ENCODE measurements at places on chromosomes 7 and 10.

- DNase-seq = no peak
Measured at GRCh38 chr7:84219310-84219709, 24.7 kb upstream of the SEMA3A start.

DNA sequence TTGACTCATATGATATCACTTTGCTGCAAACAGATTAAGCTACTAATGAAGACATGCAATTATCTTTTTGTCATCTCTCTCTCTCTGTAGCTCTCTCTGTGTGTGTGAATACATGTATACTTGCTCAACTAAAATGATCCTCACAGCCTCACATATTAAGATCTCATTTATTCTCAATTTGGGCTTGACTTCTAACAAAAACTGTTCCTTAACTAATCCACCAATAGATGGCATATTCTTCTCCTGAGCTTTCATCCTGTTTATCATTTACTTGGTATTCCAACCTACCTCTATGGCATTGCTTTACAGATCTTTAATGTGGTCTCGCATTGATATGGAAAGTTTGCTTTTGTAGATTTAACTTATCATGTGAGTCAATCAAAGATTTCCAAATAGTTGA lies 540.4 kb downstream of the CNTNAP2 start:
- DNase-seq = no peak

DNA sequence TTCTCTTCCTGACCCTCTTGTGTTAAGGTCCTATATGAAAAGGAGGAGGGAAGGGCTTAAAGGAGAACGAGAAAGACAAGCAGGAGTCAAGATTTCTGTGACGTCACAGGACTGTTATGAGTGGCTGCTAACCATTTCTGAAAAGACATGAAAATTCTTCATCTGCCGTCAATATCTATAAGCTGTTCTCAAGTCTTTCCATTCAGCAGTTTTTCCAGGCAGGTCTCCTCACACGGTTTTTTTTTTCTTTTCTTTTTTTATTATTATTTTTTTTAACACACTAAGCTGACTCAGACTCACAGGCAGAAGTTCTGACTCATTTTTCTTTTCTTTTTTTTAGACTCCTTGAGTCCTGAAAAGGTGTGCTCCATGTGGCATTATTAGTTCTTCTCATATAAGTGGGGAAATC lies 72.0 kb downstream of the DGKI start:
- no peak for DNase-seq

DNA sequence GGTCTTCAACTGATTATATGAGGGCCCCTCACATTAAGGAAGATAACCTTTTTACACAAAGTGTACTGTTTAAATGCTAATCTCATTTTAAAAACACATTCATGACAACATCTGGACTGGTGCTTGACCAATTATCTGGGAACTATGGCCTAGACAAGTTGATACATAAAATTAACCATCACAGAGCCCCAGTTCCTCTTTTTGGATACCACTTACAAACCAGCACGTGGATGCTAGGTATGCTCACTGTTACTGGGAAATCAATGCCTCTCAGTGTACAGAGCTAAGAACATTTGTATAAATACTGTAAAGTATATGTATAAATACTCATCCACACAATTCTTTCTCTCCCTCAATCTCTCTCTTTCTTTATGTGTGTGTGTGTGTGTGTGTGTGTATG lies 1217.8 kb upstream of the LRRTM3 start:
- no peak for DNase-seq

GRCh38 chr7:94393246-94394108 lies 1.2 kb upstream of the COL1A2 start:
- no peak for DNase-seq

- DNase-seq = no peak
Measured at GRCh38 chr7:21417647-21418046, 10.2 kb upstream of the SP4 start.

DNA sequence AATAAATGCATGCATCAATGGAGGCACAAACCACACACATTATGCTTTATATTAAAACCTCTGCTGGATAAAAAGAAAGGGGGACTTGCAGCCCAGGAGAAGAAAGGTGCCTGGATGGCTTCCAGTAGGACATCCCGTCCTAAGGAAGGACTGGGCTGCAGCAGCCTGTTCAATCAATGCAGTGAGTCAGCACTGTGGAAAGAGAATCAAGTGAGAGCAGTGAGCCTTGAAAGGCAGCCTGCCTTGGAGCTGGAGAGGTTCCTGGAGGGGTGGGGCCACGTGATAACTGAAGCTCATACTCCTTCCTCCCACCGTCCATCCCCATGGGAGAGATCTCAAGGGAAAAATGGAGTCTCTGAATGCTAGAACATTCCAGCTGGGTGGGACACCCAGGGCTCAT lies 501.2 kb downstream of the ADRA2A start:
- DNase-seq = no peak

GRCh38 chr10:11530806-11531205 lies 80.6 kb downstream of the USP6NL start:
- no peak for DNase-seq

DNA sequence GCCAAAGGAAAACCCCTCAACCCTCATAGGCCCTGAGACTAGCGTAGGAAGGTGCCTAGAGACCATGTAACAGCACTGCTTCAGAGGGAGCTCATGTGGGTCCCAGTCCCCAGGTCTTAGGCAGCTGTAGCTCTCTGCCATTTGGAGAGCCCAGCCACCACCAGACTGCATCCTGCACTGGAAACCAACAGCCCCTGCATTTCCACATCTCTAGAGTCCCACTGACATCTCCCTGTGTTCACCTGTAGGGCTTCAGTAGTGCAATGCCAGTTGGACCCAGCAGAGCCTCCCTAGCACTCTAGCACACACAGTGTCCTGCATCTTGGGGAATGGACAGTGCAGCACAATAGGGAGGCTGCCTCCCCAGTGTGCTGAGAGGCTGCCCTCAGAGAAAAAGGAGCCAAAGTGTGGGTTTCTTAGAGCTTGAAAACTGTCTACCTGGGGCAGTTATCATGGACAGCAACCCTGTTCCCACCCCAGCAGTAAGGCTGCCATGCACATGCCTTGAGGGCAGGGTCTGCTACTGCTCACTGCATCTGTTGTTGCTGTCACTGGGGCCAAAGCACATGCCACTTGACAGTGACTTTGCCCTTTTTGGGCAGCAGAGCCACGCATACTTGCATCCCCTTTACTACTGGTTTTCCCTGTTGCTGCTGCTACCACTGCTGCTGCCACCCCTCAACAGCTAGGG lies 46.7 kb upstream of the ANTXRL start:
- no peak for DNase-seq

- DNase-seq = peak; percentile 97
Measured at GRCh38 chr10:102432162-102432950, at the start of gene CUEDC2. Gene CUEDC2 (minus strand): TSS chr10:102432574. CDS start chr10:102425188, 7,386 bp downstream.

DNA sequence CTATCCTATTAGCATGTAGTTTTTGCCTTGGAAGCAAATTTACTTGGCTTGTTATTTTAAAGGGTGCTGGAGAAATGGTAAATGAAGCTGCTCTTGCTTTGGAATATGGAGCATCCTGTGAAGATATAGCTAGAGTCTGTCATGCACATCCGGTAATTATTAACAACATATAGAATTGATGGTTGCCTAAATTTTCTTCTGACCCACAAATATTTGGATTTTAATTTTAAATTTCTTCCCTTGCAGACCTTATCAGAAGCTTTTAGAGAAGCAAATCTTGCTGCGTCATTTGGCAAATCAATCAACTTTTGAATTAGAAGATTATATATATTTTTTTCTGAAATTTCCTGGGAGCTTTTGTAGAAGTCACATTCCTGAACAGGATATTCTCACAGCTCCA lies 28.0 kb downstream of the DLD start:
- no peak for DNase-seq

DNA sequence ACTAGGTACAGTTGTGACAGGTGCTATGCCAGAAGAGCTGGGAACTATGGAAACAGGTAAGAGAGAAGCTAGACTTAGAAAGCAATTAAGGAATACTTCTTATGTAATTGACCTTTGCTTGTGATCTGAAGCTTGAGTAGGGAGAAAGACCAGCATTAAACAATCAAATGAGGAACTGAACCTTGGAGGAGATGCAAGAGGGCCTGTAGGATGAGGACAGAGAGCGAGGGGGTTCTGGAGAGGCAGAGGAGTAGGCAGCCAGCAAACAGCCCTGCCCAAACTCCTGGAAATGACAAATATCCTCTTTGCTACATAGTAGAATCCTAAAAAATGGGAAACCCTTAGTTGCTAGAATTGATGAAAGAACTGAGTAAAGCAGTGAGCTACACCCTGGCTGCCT lies 41.6 kb upstream of the FAM204A start:
- DNase-seq = no peak

- DNase-seq = no peak
Measured at GRCh38 chr10:70378122-70378521, 4.3 kb downstream of the LRRC20 start.

DNA sequence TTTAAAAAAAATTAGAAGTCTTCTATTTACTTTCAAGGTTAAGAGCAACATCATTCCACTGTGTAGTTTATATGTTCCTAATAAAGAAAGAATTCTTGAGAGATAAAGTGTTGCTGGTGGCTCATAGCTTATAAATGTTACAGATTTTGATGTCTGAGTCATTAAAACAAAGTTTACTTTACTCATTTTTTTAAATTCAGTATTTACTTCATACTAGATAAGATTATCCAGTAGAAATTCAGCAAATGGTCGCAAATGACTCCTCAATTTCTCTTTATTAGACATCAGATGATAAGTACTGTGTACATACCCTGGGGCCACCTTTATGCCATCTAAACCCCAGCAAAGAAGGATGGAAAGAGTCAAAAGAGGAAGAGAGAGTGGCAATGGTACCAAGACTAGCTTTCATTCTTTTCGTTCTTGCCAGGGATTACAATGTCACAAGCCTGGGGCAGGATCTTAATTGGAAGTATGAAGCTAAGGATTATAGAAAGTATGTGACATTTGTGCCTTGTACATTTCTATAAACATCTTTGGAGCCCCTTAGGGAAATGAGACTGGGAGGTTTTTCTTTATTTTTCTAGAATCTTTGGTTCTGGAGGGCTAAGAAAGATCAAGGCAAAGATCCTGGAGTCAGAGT lies 206.1 kb downstream of the CHRM2 start:
- no peak for DNase-seq
